ENCODE measurements at places on chromosomes 12 and 14.
A peak's percentile ranks its signal among the peaks of the same experiment; 100 is the strongest.

- peak; percentile 64 for DNase-seq
These were observed 606 bp downstream of the EP400 start for GRCh38 chr12:131950182-131950913.

GRCh38 chr14:75426332-75427125 lies 1.3 kb upstream of the JDP2 start:
- DNase-seq, result peak; percentile 65

- no peak for DNase-seq
These were observed 2.6 kb upstream of the DDX47 start for GRCh38 chr12:12810553-12811021.

DNA sequence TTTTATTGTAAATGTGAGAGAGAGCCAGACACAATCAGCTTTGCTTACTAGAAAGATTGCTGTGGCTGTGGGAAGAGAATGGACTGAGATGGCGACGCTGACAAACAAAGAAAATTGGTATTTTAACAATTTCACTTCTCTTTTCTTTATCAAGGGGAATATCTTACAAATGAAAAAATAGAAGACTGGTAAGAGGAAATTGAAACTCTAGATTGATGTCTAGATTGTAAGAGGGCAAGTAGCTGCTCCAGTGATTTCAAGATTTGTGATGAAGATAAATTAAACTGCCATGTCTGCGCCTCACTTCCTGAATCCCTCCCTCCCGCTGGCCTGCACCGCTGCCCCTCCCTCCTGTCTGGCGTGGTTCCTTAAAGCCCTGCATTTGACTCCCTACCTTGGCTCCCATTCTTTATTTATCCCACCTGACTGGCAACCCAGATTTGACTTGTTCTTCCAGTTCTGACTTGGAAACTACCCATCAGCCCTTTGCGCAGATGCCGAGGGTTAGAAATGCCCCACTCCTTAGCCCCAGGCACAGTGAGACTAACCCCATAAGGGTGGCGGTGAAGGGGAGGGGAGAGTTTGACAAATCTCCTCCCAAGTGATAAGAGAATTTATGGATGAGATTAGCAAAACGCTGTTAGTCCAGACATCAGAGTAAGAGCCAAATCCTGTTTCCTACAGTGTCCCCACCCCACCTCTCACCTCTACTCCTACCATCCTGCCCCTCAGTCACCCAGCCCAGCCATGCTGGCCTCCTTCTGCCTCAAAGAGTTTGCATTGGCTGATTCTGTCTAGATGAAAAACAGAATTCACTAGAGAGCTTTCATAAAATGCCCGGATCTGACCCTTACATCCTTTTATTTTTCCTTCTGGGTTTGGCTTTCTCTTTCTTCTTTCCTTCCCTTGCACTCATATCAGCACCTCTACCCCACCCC lies 125.3 kb upstream of the ATF7IP start:
- peak; percentile 83 for DNase-seq

- no peak for DNase-seq
These were observed 280.7 kb upstream of the FAR2 start for GRCh38 chr12:28868414-28868813.

DNA sequence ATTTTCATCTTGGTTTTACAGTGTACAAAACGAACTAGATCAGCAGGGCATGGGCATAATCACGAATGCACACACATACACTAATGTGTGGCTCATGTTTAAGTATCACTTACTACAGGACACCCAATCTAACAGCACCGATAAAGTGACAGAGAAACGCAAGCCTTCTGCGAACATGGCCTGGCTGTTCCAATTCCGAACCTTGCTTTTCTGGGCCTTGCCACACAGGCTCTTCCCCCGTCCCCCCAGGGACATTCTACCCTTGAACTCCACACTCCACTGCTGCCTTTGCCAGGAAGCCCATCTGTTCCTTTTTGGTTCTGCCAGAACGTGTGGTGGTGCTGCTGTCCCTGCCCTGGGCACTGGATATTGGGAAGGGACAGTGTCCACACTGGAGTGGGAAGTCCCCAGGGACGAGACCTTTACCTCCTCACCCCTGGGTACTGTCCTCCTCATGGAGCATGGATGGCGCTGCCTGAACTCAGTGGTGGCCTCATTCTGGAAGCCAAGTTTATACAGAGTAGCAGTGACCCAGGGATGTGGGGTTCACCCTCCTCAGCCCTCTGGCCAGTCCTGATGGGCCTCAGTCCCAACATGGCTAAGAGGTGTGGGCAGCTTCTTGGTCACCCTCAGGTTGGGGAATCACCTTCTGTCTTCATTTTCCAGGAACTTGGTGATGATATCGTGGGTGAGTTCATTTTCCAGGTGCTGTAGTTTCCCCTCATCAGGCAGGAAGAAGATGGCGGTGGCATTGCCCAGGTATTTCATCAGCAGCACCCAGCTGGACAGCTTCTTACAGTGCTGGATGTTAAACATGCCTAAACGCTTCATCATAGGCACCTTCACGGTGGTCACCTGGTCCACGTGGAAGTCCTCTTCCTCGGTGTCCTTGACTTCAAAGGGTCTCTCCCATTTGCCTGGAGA lies 7.9 kb downstream of the SERPINA1 start:
- no peak for DNase-seq

GRCh38 chr12:51589060-51589459 lies 2.0 kb upstream of the SCN8A start:
- DNase-seq, result no peak

- no peak for DNase-seq
These were observed 55.5 kb downstream of the PPM1A start for GRCh38 chr14:60304509-60304908.

- no peak for DNase-seq
These were observed 28.8 kb downstream of the VPS37B start for GRCh38 chr12:122866950-122867607.

DNA sequence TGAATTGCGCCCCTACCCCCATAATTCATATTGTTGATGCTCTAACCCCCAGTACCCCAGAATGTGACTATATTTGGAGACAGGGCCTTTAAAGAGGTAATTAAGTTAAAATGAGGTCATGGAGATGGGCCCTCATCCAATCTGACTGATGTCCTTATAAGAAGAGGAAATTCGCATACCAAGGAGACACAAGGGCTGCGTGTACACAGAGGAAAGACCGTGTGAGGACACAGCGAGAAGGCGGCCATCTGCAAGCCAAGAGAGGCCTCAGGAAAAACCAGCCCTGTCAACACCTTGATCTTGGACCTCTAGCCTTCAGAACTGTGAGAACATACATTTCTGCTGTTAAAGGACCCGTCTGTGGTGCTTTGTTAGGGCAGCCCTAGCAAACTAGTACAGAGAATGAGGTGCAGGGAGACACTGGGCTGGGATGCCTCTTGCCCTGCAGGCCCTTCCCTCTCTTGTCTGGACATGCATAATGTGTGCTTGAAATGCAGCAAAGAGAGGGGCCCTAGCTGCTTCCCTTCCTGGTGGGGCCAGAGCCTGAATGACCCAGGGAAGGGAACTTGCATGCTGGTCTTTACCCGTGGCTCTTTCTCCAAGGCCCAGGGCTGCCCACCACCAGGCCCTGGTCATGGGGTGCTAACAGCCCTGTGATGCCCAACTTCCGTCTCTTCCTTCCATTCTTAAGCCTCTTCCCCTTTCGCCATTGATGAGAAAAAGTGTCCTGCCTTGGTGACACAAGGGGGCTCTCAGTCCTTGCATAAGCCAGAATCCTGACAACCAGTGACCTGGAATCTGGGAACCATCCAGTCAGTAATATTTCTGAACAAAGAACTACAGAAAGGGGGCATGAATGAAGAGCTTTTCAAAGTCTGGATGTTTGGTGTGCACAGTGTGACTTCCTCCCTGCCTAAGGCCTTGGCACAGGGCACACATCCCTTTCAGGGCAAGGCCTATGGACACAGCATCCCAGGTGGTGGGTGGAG lies 50.0 kb upstream of the GPATCH2L start:
- DNase-seq, result no peak

DNA sequence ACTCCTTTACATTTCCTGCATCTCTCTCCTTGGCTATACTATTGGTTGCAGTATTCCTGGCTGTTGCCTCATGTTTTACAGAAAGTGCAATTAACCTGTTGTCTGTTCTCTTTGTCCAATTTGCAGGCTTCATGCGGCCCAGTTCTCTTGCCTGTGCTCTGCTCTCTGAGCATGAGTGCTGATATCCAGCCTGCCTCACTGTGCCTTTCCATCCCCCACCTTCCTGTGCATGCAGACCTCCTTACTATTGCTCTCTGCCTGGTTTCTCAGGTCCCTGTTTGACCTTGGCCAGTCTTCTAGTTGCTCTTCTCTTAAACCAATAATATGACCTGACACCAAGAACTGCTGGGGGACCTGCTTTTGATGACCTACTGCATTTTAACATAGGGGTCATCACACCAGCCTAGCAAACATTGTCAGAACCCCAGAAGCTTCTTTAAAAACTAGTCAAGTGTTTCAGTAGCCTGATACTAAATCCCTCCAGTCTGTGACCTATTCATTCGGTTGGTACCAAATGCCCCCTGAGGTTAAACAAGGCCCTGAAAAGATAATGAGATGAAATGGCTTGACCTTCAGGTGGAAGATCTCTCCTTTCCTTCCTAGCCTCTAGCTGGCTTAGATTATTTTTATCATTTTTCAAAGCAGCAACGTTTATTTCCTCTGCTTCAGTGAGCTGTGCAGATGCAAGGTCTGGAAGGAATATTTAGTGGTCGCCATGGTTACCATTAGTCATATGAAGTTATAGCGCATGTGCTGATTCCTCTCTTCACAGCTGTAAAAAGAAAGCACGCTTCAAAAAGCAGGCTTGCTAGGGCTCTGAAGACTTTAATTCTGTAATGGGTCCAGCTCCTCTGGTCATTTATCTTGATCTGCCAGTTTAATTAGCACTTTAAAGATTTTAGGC lies 216.5 kb downstream of the PHLDA1 start:
- no peak for DNase-seq

DNA sequence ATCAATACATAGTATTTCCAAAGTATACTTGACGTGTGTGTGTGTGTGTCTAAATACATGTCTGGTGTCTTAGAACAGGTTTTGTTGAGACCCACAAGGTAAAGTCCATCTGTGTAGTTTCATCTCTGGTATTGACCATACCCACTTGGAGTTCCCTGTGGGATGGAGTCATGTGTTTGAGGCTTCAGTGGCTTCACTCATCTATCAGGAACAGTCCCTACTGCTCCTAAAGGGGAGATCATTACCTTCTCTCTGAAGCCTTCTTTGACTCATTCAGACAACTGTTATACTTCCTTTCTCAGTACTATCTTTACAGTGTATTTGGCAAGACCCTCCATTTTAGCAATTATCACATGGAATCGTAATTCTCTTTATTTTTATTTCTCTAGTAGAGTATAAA lies 14.2 kb downstream of the RAB21 start:
- no peak for DNase-seq

- no peak for DNase-seq
These were observed 1061.8 kb downstream of the BCL11B start for GRCh38 chr14:98210045-98210672.

GRCh38 chr12:32669584-32669983 lies 9.5 kb upstream of the DNM1L start:
- no peak for DNase-seq

DNA sequence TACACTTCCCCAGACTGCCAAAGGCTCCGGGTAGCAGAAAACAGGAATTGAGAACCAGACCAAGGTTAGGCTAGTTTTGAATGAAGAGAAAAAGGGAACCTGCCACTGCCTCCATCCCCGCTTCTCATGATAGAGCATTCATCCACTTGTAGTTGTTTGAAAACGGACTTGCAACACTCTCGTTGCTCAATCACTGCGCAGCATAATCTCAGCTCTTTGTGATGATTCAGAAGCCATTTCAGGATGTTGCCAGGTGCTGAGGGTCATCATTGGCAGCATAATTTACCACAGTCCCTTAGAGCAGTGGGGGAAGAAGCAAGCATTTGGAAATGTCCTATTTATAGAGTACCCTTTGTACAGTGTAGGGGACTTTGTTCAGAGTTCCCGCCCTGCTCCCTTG lies 25.6 kb downstream of the KCNK13 start:
- DNase-seq, result no peak

DNA sequence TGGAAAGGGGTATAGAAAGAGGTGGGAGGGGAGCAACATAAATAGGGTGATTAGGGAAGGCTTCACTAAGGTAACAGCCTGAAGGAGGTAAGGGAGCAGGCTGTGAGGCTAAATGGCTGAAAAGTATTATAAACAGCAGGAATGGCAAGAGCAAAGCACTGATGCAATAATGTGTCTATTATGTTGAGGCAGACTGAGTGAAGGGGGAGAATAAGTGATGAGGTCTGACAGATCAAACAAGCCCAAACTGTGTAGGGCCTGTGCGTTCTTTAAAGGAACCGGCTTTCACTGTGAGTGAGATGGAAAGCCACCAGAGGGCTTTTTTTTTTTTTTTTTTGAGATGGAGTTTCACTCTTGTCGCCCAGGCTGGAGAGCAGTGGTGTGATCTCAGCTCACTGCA lies 6.7 kb upstream of the VCPKMT start:
- no peak for DNase-seq

DNA sequence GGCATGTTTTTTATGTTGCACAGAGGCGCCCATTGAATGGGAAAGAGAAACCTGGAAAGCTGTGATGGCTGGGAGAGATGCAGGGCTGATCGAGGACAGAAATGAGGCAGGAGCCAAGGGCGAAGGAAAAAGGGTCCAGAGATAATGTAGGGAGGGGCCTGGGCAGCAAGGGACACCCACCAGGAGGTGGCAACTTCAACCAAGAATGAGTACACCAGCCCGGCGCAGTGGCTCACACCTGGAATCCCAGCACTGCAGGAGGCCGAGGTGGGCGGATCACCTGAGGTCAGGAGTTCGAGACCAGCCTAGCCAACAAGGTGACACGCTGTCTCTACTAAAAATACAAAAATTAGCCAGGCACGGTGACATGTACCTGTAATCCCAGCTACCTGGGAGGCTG lies 4.0 kb downstream of the SSH1 start:
- DNase-seq, result no peak

DNA sequence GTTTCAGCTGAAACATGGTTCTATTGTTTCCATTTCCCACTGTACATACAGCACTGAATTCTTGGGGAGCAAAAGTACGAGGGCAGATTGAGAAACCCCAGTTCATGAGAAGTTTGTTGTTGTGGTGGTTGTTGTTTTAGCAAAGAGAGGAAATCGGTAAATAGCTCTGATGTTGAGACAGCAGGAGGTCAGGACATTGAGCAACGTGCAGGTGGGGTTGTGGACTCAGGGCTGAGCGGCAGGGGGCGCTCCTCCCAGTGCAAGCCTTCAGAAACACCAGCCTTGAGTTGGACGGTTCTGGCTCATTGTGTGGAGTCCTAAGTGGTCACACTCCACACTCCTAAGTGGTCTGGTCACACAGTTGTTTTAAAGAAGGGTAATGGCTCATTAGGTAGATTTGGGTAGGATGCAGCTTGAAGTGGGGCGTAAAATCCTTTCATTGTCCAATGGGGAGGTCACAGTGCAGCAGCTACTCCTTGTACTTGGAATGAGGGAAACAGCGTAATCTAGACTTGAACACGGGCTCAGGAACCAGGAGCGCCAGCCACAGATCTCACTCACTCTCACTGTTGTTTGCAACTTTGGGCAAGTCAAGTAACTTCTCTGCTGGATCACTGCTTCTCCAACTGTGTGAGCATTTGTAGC lies 14.5 kb upstream of the PWP1 start:
- peak; percentile 34 for DNase-seq

Data from GM06990 (cell line).